ENCODE measurements at places on chromosomes 12 and 14. TPM values are rescaled to one million over a fixed set of nuclear protein-coding genes. Genes with fewer than 3 reads are reported as not detected.

SLC35E3 gene
- 3.2 TPM for total RNA-seq

STXBP6 gene
- not detected for total RNA-seq

ACVR1B gene
- total RNA-seq, result 5.2 TPM

BDKRB2 gene
- 1.9 TPM for total RNA-seq

NFATC4 gene
- total RNA-seq, result 9.0 TPM

ZFHX2 gene
- total RNA-seq, result 0.69 TPM

LRP1 gene
- 0.40 TPM for total RNA-seq

SSPN gene
- 0.94 TPM for total RNA-seq

SIVA1 gene
- 399 TPM for total RNA-seq

PIWIL1 gene
- not detected for total RNA-seq

GDF11 gene
- total RNA-seq, result 2.5 TPM

MYBPC1 gene
- not detected for total RNA-seq

CAPZA3 gene
- total RNA-seq, result not detected

MYO1A gene
- total RNA-seq, result not detected

WIF1 gene
- not detected for total RNA-seq
